ENCODE measurements at places on chromosomes 5 and 9.

DNA sequence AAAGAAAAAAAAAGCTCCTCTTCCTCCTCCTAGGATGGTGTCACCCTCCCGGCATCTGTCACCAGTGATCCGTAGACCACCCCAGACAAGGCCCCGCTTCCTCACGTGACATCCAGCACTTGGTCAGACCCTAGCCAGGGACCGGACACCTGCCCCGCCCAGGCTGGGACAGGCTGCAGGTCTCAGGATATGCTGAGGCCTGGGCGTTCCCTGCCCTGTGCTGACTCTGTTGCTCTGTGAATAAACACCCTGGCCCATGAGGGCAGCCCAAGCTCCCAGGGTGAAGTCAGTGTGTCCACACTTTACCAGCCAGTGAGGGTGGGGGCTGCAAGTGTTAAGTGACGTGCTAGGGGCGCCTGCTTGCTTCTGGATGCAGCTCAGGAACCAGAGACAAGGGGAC lies 5.6 kb downstream of the EDF1 start:
- DNase-seq = no peak

- DNase-seq = no peak
Observed at GRCh38 chr5:68950930-68951329, 142.9 kb upstream of the SLC30A5 start.

DNA sequence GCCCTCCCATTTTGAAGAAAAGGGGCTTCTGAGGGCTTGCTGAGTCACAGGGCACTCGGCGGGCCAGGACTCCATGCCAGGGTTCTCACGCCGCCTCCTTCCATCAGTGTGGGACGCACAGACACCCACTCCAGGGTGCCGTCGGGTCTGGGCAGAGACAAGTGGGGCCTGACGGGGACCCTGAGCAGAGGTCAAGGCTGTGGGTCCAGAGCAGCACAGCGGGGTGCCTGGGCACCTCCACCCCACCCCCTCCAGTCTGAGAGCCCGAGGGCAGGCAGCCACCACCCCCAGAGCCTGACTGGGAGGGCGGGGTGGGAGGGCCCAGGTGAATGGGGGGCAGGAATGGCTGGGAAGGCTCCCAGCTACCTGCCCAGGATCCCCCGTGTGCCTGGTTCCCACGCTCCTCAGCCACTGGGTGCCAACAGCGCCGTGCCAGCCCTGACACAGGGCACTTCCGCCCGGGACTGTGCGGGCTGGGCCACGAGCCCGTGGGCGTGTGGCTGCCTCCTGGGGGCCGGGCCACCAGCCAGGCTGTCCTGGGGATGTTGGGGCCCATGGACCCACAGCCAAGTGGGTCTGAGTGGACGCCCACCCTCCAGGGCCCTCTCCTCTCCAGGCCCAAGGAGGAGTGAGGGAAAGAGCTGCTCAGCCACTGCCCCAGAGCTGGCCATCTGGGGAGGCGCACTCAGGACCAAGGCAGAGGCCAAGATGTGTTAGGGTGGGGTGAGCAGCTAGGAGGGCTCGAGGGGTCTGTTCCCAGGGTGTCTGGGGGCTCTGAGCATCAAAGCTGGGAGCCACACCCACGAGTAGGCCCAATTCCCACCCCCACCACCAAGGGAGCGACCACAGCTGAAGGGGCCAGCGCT lies 10.1 kb upstream of the NRARP start:
- no peak for DNase-seq

GRCh38 chr9:117929868-117930267 lies 225.7 kb downstream of the TLR4 start:
- DNase-seq = no peak

GRCh38 chr5:173148354-173148753 lies 4.0 kb downstream of the BNIP1 start:
- DNase-seq = no peak

DNA sequence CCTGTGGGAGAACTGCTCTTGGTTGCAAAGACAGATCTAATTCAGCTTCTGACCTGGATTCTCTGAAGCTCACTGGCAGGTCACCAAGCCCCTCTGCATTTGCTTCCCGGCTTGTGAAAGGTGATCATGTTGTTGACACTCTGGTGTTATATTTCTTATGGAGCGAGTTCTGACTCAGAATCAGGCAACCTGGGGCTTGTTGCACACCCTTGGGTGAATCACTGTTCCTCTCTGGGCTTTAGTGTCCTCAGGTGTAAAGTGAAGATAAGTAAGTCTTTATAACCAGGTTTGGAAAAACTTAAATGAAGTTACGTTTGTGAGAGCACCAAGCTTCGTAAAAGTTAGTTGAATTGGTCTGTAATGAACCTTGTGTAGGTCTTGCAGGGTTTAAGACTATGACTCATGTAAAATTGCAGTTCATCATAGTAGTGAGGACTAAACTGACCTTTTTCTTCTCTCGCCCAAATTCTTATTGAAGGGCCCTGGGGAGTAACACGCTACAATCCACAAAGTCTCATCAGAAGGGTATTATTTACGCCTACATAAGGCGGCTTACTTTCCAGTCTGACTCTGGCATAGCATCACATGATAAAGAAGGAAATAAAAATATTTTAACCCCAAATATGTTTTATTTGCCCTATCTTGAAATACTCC lies 218.6 kb downstream of the TMEM38B start:
- DNase-seq = no peak

Measured in CD4-positive, alpha-beta T cell treated with Interleukin-4 for 4 hours (primary cell).